ENCODE measurements at places on chromosomes 2 and 18.

DNA sequence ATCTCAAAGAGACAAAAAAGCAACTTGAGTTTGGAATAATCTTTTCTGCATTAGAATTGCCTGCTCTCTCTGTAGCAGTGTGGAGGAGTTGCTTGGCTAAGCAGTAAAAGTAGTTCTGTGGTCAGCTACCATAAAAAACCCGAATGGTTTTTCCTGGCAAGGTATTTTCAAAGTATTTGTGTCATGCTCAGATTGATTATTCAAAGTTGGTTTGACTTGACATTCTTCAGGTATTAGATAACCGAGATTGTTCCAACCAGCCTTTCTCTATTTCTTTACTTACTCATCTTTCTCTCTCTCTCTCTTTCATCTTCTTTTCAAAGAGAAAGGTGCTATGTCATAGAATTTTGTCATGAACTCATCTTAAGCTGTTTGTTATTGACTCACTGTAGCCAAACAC, 404.9 kb downstream of the CPS1 start:
- no peak for DNase-seq

DNA sequence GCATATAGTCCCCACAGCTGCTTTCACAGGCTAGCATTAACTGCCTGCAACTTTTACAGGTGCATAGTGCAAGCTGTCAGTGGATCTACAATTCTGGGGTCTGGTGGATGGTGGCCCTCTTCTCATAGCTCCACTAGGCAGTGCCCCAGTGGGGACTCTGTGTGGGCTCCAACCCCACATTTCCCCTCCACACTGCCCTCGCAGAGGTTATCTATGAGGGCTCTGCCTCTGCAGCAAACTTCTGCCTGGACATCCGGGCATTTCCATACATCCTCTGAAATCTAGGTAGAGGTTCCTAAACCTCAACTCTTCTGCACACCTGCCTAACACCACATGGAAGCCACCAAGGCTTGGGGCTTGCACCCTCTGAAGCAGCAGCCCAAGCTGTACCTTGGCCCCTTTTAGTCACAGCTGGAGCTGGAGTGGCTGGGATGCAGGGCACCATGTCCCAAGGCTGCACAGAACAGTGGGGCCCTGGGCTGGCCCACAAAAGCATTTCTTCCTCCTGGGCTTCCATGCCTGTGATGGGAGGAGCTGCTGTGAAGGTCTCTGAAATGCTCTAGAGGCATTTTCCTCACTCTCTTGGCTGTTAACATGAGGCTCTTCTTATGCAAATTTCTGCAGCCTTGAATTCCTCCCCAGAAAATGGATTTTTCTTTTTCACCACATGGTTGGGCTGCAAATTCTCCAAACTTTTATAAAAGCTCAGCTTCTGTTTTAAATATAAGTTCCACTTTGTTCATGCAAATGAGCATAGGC, 59.3 kb downstream of the KDM3A start:
- no peak for DNase-seq

DNA sequence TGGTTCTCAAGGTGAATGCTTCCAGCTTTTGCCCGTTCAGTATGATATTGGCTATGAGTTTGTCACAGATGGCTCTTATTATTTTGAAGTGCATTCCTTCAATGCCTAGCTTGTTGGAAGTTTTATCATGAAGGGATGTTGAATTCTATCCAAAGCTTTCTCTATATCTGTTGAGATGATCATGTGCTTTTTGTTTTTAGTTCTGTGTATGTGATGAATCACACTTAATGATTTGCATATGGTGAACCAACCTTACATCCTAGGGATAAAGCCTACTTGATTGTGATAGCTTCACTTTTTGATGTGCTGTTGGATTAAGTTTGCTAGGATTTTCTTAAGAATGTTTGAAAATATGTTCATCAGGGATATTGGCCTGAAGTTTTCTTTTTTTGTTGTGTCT, 112.1 kb downstream of the MBD2 start:
- DNase-seq, result no peak

- no peak for DNase-seq
Measured at GRCh38 chr2:38763228-38763627, 12.1 kb upstream of the SRSF7 start.

GRCh38 chr2:11923935-11924334, 177.5 kb downstream of the LPIN1 start:
- DNase-seq, result no peak

GRCh38 chr18:59536166-59536565, 161.1 kb downstream of the CCBE1 start:
- DNase-seq, result no peak

GRCh38 chr2:132430895-132431294, 14.3 kb downstream of the GPR39 start:
- no peak for DNase-seq

DNA sequence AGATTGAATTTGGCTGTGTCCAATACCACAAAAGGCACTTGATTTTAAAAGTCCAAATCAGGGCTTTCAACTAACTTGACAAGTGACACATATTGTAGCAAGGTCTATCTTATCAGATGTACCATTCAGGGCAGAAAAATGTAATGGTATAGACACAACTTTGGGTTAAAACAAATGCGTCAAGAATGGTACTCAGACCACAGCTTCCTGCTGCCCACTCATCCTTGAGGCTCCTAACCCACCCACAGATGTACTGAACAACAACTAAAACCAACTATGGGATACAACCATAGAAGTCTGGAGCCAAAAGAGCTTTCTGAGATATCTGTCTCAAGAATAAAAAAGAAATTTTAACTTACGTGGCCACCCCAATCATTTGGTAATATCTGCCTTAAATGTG, 105.2 kb downstream of the RBM43 start:
- no peak for DNase-seq

DNA sequence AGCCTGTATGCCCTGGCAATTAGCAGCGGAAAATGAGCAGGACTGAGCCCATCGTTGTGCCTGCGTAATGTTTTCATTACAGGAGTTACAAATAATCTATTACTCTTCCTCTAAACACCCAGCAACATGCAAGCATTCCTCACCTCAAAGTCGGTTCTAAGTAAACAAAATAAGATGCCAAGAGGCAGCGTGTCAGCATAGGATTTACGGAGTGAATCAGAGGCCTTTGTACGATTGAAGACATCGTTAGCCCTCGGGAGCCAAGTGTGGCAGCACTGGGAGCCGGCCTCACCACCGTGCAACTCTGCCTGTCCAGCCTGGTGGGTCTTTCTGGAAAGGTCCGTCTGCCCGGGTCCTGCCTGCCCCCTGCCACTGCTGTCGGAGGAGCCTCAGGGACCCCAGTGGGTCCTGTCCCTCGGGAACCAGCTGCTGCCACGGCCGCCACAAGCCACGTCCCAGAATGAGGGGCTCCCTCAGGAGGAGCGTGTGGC, 80.1 kb upstream of the CTDP1 start:
- no peak for DNase-seq

DNA sequence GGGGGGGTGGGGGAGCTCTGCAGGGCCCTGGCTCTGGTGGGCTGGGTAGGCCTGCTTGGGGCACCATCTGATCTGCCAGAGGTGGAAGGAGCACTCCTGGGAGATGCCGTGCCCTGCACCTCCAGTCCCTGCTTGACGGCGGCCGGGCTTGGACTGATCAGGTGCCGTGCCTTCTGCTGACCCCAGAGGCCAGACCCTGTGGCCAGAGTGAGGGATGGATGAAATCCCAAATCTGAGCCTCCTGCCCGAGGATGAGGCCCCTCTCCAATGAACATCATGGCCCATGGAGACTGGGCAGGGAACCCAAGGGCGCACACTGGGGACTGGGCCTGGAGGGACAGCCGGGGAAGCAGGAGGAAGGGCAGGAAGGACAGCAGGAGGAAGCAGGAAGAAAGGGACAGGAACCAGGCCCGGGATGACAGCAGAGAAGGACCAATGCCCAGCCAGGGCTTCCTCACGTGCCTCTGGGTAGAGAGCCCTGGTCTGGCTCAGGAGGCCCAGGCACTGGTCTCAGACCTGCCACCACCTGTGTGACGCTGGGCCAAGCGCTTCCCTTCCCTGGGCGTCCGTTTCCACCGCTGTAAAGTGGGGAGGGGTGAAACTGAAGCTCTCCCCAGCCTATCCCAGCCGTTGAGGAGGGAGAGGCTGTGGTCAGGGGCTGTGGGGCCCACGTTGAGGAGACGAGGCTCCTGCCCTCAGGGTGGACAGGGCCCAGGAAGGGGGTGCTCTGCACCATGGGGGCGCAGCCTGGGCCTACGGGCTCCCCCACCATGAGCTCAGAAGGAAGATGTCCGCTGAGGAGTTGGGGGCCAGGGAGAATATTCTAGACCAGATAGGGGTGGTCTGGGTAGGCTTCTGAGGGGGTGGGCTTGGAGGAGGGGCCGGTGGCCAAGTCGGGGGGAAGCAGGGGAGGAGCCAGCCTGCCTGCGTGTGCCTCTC, 1.0 kb upstream of the GPR35 start:
- no peak for DNase-seq

- DNase-seq, result no peak
Measured at GRCh38 chr2:168090366-168091135, 156.8 kb downstream of the STK39 start.

GRCh38 chr2:128469875-128470274, 151.2 kb upstream of the HS6ST1 start:
- DNase-seq, result no peak

DNA sequence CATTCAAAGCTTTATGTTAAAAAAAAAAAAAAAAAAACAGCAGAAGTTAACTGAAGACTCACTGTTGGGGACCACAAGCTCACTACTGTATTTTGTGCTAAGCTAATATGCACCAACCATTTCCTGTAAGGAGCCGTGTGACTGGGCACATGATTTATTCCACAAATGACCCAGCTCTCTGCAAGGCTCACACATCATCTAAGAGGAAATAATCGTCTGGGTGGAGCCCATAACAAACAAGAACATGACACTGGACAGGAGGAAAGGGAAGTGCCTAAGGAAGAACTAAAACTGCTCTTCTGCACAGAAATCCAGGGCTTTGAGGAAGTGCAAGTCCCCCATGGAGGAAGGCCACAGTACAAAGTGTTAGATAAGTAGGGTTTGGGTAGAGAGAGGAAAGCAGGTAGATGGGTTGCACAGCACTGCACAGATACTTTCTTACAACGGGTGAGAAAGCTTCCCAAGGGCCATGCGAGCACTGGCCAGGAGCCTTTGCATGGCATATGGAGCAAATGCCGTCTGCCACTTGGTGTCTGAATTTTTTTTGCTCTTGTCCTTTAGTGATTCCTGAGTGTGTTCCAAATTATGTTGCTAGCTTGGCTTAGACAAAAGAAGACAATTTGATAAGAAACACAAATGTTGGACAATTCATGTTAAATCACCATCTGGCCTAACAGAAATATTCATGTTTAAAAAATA, 24.4 kb downstream of the NFE2L2 start:
- peak; percentile 54 for DNase-seq

GRCh38 chr2:241135737-241136136, 13.5 kb downstream of the PASK start:
- DNase-seq, result no peak

DNA sequence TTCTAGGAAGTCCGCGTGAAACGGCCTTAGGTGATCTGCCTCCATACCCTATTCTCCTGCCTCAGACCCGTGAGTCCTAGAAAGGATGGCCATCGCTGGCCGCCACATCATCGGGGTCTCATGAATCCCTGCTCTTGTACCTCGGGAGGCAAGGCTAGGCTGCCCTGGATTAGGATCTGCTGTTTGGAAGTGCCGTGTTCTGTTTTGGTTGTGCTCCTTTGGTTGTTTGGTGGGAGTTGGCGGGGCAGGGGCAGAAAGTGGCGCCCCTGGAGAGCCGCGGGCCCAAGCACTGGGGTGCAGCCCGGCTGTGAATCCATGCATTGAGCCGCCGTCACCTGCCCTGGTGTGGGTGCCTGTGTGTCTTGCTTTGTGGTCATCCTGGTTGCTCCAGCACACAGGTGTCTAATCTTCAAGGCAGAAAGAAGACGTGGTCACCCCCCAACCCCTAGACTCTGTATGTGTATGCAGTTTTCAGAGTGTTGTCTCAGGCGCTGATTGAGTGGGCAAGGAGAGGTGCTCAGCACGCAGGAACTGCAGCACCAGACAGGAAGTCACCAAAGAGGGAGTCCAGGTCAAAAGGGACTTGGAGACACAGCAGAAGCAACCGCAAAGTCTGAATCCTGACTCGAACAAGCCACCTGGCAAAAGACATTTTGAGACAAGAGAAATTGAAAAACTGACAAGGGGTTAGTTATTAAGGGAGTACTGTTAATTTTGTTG, 80.0 kb upstream of the LDLRAD4 start:
- no peak for DNase-seq

DNA sequence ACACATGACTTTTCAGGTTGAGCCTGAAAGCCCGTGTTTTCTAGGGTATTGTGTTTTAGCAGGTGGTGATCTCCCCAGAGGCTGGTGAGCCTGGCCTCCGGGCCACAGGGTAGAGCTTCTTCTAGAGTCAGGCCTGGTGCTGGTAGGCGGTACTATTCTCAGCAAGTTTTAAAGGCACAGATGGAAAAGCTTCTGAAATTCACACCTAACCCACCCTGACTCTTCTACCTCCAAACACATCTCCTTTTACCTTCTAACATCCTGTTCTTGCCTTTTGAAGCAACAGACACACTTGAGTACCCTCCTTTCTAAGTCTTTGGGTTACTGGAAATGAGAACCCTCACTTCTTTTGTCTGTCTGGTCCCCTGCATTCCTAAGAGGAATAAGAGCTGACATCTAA, 191.1 kb downstream of the SETBP1 start:
- no peak for DNase-seq
